WERI-Rb-1 (cell line): ENCODE measurements at places on chromosomes 7 and 10.

- DNase-seq: no peak
Observed at GRCh38 chr10:109743146-109743545, 180.2 kb downstream of the XPNPEP1 start.

- DNase-seq: no peak
Observed at GRCh38 chr7:50730446-50731400, 52.0 kb downstream of the GRB10 start.

DNA sequence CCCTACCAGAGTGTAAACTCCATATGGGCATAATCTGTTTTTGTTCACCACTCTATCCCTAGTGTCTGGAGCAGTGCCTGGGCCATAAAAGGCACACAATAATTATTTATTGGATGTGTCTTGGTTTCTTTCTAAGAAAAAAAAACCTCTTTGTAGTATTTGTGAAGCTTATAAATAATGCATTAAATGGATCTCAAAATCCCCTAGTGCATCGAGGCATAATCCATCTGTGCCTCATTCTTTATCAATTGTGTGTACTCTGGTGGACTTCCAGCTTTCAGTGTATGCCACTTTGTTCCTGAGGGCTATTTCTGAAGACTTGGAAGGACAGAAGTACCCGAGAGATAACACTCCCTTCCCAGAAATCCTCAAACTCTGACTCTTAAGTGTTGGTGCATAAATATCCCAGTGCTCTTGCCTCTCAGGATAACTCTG, 255.0 kb upstream of the PHYHIPL start:
- no peak for DNase-seq

DNA sequence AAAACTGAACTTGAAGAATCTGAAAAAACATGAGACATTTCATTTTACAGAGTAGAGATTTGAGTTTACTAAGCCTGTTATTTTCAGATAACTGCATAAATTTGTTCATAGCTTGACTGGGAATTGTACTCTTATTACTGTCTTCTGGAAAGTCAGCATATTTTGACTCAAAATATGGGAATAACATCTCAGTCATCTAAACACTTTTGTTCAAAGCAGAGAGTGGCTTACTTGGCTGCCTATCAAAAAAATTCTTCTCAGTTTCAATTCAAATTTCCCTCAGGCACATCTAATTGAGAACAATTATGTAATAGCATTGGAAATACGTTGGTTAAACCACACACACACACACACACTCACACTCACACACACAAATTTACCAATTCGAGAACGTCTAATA, 384.6 kb downstream of the ARL4A start:
- no peak for DNase-seq

- DNase-seq: no peak
Observed at GRCh38 chr10:86113044-86113443, 253.6 kb downstream of the GRID1 start.

DNA sequence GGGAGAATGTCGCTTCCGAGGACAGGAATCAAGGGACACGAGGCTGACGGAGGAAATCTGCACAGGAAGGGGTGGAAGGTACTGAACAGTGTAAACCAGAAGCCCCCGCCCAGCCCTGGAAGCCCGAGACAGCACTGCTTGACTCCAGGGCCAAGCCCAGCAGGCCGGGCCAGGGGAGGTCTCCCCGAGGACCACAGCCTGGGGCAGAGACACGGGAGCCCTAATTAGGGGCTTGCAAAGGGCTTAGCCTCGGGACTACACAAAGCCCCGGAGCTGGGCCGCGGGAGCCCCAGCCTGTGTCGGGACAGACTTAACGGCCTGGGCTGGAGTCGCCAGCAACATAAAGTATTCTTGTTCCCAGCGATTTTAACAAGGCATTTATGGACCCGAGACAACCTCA, 50.8 kb downstream of the OAT start:
- DNase-seq: no peak
